ENCODE measurements at places on chromosomes 2 and 18. TPM values are rescaled to one million over a fixed set of nuclear protein-coding genes. Genes with fewer than 3 reads are reported as not detected.

Gene MYO7B
- 0.37 TPM for total RNA-seq

Gene VIT
- not detected for total RNA-seq

DNA sequence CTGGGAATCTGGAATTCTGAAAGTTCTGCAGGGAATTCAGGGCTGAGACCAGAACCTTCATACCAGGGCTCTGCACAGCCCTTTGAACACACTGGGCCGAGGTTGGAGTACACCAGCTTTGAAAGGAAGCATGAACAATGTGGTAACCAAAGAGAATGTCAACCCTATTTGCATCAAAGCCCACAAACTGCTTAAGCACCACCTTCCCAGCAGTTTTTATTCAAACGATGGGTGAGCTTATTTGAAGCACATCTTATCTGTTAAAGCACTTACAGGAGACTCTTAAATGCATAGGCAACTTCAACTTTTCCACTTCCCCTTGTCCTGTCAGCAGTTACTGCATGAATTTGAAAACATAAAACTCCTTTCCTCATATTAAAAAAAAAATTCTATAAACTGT lies 96.6 kb downstream of the TXNL1 start:
- no peaks in the 10 kb centered on the region for H3K4me1 ChIP-seq
- H3K36me3 ChIP-seq: no peaks in the 10 kb centered on the region
- DNase-seq: no peak

DNA sequence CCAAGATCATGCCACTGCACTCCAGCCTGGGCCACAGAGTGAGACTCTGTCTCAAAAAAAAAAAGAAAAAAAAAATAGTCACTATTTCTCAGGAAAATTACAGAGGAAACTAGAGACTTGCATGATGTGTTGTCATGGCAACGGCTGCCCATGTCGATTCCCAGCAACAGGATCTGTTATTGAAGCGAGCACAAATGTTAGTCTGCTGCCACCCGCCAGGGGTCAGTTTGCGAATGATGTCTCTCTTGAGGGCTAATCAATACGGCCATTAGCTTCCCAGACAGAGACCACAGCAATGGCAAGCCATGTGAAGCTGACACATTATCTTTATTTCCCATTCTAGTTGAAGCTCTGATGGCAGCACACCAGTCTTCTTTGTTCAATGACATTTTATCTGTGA lies 32.4 kb upstream of the ACYP2 start:
- H3K27me3 ChIP-seq: no peaks in the 10 kb centered on the region
- no peak for DNase-seq
- no peak overlapping the region for H3K4me3 ChIP-seq
- H3K4me1 ChIP-seq: no peaks in the 10 kb centered on the region

GRCh38 chr18:10312326-10313015 lies 142.0 kb upstream of the APCDD1 start:
- H3K36me3 ChIP-seq: no peaks in the 10 kb centered on the region
- no peaks in the 10 kb centered on the region for H3K27me3 ChIP-seq

DNA sequence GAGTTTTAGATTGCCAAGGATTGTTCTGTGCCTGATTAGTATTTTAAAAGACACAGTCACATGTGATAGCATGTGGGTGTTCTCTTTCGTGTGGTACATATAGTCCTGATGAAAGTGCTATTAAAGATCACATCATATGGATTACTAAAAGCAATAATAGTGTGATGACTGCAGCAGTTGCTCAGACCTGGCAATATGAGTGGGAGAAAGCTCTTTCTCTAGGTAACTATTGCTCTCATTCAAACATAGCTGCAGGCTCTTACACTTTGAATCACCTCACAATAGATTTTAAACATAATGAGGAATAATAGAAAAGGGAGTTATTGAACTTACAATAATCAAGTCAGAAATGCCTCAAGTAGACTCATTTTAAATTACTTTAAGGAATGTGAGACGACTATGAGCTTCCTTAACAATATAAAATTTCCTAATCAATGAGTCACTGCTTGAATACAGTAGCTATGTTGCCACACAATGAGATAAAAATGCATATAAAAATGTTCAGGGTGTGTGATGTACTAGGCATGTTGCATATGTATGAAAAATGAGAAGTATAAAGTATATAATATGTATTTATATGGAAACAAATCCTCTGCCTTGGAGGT lies 452.1 kb downstream of the TMX3 start:
- no peak overlapping the region for H3K4me3 ChIP-seq
- no peaks in the 10 kb centered on the region for H3K4me1 ChIP-seq
- DNase-seq: no peak
- no peaks in the 10 kb centered on the region for H3K27me3 ChIP-seq

Gene DUSP28
- total RNA-seq: 2.7 TPM

- DNase-seq: no peak
- H3K4me3 ChIP-seq: no peak overlapping the region
- no peaks in the 10 kb centered on the region for H3K4me1 ChIP-seq
- H3K36me3 ChIP-seq: no peaks in the 10 kb centered on the region
- no peak overlapping the region for H3K27ac ChIP-seq
- H3K27me3 ChIP-seq: no peaks in the 10 kb centered on the region
These were observed 424.0 kb upstream of the CRIM1 start for GRCh38 chr2:35931626-35932025.

DNA sequence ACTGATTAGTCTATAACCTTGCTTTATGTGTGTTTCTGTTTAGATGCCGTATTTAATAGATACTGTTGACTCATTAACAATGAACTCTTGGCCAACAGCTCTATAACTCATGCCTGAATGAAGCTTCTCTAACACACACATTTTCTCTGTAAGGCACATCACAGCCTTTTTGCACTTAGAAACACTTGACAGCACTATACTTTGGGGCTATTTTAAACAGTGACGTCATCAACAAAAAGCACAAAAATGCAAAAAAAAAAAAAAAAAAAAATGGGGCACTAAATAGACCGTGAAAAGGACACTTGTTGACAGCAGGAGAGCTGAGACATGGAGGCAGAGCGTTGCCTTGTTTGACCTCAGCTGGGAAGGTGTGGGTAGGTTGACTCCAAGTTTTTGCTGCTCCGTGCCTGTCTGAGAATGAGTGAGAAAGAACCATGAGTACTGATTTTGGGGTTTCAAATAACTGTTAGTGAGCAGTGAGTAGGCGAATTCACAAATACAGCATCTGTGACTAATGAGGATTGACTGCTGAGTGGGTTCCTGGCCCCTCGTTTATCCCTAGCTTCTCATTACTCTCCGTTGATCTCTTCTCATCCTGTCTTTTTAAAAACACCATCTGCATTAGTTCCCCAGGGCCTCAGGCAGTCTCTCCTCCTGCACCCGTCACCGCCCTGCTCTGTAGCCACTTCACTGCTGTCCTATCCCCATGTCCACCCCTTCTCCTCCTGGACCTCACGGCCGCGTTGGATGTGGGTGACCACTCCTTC lies 24.4 kb downstream of the SPP2 start:
- no peaks in the 10 kb centered on the region for H3K27me3 ChIP-seq
- H3K36me3 ChIP-seq: no peaks in the 10 kb centered on the region
- no peak for DNase-seq
- H3K4me3 ChIP-seq: no peak overlapping the region
- H3K4me1 ChIP-seq: no peaks in the 10 kb centered on the region

DNA sequence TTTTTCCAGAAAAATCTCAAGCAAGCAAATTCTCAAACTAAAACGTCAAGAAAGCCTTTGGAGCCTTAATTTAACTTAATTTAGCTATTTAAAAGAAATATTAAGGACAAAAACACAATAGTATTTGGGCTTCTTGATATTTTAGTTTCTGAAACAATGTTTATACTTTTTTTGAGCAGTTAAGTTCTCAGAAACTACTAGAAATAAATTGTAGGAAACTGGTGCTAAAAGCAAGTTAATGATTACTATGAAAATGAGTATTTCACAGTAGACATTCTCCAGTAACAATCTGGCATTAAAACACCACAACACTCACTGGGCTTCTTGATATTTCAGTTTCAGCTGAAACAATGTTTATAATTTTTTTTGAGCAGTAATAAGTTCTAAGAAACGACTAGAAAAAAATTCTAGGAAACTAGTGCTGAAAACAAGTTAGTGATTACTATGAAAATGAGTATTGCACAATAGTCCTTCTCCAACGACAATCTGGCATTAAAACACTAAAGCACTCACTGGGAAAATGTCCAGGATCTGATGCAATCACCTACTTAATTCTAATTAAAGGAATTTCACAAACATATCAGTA lies 45.1 kb downstream of the TRAK2 start:
- no peaks in the 10 kb centered on the region for H3K4me1 ChIP-seq
- no peaks in the 10 kb centered on the region for H3K27me3 ChIP-seq
- DNase-seq: no peak
- no peaks in the 10 kb centered on the region for H3K36me3 ChIP-seq

Gene FOXI3
- not detected for total RNA-seq

DNA sequence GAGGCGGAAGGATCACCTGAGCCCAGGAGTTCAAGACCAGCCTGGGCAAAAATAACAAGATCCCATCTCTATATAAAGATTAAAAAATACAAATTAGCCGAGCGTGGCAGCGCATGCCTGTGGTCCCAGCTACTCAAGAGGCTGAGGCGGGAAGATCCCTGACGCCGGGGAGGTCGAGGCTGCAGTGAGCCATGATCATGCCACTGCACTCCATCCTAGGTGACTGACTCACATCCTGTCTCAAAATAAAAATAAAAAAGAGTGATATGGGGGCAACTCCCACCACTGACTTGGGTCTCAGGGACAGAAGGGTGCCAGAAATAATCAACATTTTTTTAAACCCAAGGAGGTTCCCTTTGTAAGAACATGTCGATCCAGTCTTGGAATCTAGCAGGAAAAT lies 37.6 kb downstream of the ZNF516 start:
- H3K27ac ChIP-seq: no peak overlapping the region
- DNase-seq: no peak
- no peaks in the 10 kb centered on the region for H3K4me1 ChIP-seq
- no peaks in the 10 kb centered on the region for H3K27me3 ChIP-seq
- no peaks in the 10 kb centered on the region for H3K36me3 ChIP-seq

DNA sequence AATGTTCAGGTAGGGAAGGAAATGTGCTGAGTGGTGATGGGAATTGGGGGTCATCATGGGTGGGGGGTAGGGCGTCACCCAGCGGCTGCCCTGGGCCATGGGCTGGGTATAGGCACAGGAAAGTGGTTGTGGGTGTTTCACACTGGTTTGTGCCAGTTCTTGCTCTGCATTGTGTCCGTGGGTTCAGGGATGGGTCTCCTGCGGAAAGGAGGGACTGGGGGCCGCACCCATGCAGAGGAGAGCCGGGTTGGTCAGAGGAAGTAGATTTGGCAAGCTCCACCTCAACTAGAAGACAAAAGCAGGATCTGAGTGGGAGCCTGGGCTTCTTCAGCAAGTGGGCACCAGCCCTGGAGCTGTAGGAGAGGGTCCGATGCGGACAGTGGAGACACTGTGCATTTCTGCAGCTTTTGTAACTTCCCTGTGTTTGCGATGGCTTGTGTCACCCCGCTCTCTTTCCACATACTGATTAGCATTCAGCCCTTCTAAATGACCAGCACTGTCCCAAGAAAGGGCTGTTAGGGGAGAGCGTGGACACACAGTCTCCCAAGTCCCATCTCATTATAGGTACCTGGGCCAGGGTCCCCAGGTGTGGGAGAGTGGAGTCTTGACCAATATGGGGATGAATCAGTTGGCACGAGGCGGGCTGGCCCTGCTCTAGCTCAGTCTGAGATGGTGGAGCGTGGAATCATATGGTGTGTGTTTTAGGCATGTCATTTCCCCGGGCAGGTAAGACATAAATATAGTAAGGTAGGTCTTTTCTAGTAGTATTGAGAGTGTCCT lies 67.2 kb downstream of the LRRFIP1 start:
- DNase-seq: no peak
- H3K36me3 ChIP-seq: no peaks in the 10 kb centered on the region
- peak overlapping the region; percentile 20 for H3K27ac ChIP-seq

DNA sequence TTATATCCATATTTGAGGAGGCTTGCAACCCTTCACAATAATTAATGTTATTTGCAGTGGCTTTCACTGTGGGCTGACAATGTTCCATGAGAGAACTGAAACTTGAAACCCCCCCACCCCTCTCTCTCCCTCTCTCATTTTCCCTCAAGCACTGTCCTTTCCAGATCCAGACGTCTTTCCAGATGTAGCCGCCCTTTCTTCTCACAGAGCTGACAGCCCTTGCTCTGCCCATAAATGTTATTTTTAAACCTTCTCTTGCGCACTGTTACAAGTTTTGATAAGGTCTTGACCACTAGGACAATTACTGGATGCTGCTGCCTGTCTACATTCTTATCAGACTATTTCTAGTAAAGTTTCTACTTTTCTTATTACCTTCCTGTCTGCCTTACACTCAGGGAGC lies 91.4 kb upstream of the LINC00305 start:
- no peak for DNase-seq
- no peak overlapping the region for H3K4me3 ChIP-seq
- H3K27me3 ChIP-seq: no peaks in the 10 kb centered on the region
- H3K4me1 ChIP-seq: no peaks in the 10 kb centered on the region

DNA sequence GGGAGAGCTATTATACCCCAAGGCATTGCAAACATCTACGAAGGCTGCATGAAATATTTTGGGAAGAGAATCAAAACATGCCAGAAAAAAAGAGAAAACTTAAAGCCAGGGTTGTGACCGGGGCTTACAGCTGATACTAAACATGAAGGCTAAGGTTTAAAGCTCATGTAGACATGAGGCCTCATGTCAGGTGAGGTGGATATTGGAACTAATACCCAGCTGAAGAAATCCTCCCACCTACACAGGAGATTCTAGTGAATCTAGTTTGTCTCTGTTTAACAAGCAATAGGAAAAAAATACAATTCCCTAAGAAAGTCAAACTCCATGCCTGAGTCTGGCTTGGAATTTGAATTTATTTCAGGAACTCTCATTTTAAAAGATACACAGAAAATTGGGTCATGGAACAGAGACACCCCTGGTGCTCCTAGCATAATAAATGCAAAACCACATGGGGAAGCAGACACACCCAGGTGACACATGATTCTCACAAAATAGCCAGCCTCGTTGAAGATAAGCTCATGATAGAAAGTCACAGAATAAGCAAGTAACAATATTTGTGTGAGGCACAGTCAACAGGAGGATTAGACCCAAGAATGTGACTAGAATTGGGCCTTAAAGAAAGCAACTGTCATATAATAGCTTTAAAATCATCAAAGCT lies 42.2 kb downstream of the UPP2 start:
- no peaks in the 10 kb centered on the region for H3K27me3 ChIP-seq
- DNase-seq: no peak
- no peaks in the 10 kb centered on the region for H3K4me1 ChIP-seq

Gene UGT1A6
- total RNA-seq: 195 TPM
